Activated CD8-positive, alpha-beta T cell treated with anti-CD3 and anti-CD28 coated beads for 36 hours (primary cell): ENCODE measurements at places on chromosomes 7 and 10. TPM values are rescaled to one million over a fixed set of nuclear protein-coding genes. Genes with fewer than 3 reads are reported as not detected.

Gene GRID2IP
- 0.23 TPM for total RNA-seq

GRCh38 chr10:100333106-100333505 is 3.1 kb upstream of the PKD2L1 start:
- no peaks in the 10 kb centered on the region for H3K4me1 ChIP-seq
- H3K27me3 ChIP-seq = peaks cover 3% of the 10 kb centered on the region
- H3K27ac ChIP-seq = no peak overlapping the region
- no peak overlapping the region for H3K4me3 ChIP-seq
- no peak for DNase-seq

DNA sequence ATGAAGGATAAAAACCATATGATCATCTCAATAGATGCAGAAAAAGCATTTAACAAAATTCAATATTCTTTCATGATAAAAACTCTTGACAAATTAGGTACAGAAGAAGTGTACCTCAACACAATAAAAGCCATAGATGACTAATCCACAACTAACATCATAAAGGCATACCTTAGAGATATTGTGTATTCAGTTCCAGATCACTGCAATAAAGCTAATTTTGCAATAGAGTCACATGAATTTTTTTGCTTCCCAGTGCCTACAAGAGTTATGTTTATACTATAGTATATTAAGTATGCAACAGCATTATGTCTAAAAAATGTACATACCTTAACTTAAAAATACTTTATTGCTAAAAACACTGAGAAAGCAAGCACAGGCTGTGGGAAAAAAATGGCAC is 18.9 kb upstream of the RNF32 start:
- H3K27me3 ChIP-seq = peaks cover 38% of the 10 kb centered on the region
- H3K36me3 ChIP-seq = no peaks in the 10 kb centered on the region
- H3K27ac ChIP-seq = no peak overlapping the region
- peaks cover 3% of the 10 kb centered on the region for H3K4me1 ChIP-seq
- H3K4me3 ChIP-seq = no peak overlapping the region

DNA sequence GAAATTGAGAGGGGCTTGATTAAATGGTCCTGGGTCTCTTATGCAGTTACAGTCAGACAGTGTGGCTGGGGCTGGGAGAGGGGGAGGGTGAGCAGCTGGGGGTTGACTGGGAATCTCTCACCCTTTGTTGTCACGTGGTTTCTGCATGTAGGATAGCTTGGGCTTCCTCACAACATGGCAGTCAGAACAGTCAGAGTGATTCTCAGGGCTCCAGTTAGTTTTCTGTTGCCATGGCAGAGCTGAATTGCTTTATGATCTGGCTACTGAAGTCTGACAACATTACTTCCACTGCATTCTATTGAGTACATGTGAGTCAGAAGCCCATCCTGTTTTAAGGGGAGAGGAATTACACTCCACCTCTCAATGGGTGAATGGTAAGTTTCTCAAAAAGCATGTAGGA is 102.7 kb downstream of the WDR11 start:
- no peaks in the 10 kb centered on the region for H3K36me3 ChIP-seq
- no peak overlapping the region for H3K4me3 ChIP-seq
- H3K27me3 ChIP-seq = peaks cover 26% of the 10 kb centered on the region
- H3K27ac ChIP-seq = no peak overlapping the region
- H3K4me1 ChIP-seq = no peaks in the 10 kb centered on the region
- DNase-seq = no peak
